Esophagus squamous epithelium (tissue), 5 donors: ENCODE measurements at places on chromosomes 2 and 18. TPM values are rescaled to one million over a fixed set of nuclear protein-coding genes. Genes with fewer than 3 reads are reported as not detected.

Gene CCDC121
- 0.87 TPM for total RNA-seq

Gene AFG3L2
- 57.5 TPM for total RNA-seq

GRCh38 chr2:218035463-218036100, 32.8 kb upstream of the TNS1 start:
- no peak for DNase-seq
- no peak overlapping the region for H3K4me3 ChIP-seq
- H3K4me1 ChIP-seq: peaks cover 48% of the 10 kb centered on the region
- no peaks in the 10 kb centered on the region for H3K36me3 ChIP-seq
- H3K27me3 ChIP-seq: no peaks in the 10 kb centered on the region
- H3K27ac ChIP-seq: no peak overlapping the region

Gene POTEJ
- total RNA-seq: not detected

DNA sequence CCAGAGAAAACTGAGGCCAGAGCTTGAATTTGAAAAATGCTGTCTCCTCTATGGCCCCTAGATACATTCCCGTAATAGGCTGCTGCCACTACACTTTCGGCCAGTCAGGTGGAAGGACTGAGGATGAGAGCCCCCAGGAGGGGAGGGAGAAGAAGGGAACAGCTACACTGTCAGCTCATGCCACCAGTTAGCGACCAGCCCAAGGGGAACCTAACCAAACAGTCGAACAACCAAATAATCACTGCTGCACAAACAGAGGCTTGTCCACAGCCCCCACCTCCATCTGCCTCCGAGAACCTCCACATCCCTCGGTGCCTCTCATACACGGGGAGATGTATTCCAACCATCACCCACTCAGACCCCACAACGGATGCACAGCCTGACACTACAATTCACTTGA, 7.3 kb downstream of the ZNF516 start:
- no peaks in the 10 kb centered on the region for H3K36me3 ChIP-seq
- H3K27me3 ChIP-seq: no peaks in the 10 kb centered on the region
- peaks cover 68% of the 10 kb centered on the region for H3K4me1 ChIP-seq
- no peak for DNase-seq
- H3K4me3 ChIP-seq: peak overlapping the region; percentile 19
- H3K27ac ChIP-seq: peak overlapping the region; percentile 97

DNA sequence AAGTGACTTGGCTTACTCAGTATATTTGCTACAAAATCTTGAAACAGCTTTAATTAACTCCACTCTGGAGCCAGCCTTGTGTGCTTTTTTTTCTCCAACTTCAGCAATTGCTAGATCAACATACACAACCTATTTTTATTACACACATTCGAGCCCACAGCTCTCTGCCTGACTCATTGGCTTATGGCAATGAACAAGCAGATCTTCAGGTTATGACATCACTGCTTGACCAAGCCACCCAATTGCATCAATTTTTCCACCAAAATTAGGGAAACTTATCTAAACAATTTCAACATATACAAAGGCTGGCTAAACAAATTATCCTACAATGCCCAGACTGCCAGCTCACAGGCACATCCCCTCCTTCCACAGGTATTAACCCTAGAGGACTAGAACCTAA, 39.6 kb upstream of the PDK1 start:
- H3K27ac ChIP-seq: no peak overlapping the region
- H3K4me3 ChIP-seq: no peak overlapping the region
- no peak for DNase-seq
- no peaks in the 10 kb centered on the region for H3K4me1 ChIP-seq
- H3K36me3 ChIP-seq: no peaks in the 10 kb centered on the region

- H3K27ac ChIP-seq: no peak overlapping the region
- H3K36me3 ChIP-seq: peaks cover 5% of the 10 kb centered on the region
- no peak for DNase-seq
- H3K4me3 ChIP-seq: no peak overlapping the region
Observed at GRCh38 chr2:74925361-74925786, 33.1 kb upstream of the POLE4 start.

Gene TRIB2
- 42.2 TPM for total RNA-seq

Gene FAM98A
- total RNA-seq: 21.4 TPM

DNA sequence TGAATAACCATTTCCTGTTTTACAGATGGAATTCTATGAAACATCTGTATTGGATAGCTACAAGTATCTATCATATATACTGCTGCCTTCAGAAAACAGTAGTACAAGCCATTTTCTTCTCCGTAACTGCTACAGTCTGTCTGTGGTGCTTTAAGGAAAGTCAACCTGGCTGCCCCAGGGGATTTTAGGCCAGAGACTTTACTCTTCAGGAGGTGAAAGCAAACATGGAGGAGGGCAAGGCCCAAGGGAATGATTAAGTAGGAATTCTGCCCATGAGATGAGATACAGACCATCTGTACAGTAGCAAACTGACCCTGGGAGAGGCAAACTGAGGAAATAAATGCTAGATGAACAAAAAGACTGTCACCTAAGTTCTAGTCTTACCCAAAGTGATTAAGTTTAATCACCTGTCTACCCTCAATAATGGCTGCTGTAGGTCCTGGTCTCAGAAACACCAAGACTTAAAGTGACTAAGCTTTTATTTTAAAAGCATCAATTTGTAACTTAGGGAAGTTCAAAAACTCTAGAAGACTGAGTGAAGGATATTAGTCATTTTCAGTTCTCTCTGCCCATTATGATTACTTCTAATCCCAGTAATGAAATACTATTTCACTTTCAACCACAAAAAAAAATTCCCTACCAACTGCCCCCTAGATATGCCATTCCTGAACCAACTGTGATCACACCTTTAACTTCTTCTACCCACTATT, 14.8 kb downstream of the MBD2 start:
- no peak for DNase-seq
- no peak overlapping the region for H3K4me3 ChIP-seq
- H3K36me3 ChIP-seq: no peaks in the 10 kb centered on the region
- H3K4me1 ChIP-seq: peaks cover 63% of the 10 kb centered on the region
- no peaks in the 10 kb centered on the region for H3K27me3 ChIP-seq

DNA sequence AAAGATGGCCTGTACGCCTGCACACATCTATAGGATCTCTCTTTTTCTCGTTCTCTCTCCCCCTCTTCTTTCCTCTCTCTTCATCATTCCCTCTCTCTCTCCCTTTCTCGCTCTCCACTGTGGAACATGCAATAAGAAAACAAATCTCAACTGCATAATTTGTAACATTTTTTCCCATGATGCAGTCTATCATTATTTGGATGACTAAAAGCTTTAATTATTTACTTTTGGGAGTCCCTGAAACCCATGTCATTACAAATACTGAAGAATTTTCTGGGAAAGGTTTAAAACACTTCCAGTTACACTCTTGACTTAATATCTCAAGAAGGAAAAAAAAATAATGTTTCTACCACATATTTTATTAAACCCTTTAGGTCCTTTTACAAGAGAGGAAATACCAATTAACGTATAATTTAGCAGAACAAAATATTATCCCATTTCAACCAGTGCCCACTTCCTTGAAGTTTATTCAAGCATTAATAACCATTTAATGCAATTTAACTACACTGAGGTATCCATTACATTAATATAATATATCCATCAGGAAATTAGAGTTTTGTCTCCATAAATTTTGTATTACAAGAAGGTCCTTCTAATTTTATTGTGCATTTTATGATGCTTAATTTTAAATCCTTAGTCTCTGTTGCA, 1615.2 kb upstream of the ACVR2A start:
- DNase-seq: no peak

Gene SPATA3
- not detected for total RNA-seq

Gene CNDP1
- not detected for total RNA-seq

Gene FOXI3
- not detected for total RNA-seq

GRCh38 chr2:144481666-144482065, 38.3 kb downstream of the ZEB2 start:
- H3K27me3 ChIP-seq: no peaks in the 10 kb centered on the region
- no peaks in the 10 kb centered on the region for H3K36me3 ChIP-seq
- DNase-seq: no peak
- H3K4me3 ChIP-seq: no peak overlapping the region

DNA sequence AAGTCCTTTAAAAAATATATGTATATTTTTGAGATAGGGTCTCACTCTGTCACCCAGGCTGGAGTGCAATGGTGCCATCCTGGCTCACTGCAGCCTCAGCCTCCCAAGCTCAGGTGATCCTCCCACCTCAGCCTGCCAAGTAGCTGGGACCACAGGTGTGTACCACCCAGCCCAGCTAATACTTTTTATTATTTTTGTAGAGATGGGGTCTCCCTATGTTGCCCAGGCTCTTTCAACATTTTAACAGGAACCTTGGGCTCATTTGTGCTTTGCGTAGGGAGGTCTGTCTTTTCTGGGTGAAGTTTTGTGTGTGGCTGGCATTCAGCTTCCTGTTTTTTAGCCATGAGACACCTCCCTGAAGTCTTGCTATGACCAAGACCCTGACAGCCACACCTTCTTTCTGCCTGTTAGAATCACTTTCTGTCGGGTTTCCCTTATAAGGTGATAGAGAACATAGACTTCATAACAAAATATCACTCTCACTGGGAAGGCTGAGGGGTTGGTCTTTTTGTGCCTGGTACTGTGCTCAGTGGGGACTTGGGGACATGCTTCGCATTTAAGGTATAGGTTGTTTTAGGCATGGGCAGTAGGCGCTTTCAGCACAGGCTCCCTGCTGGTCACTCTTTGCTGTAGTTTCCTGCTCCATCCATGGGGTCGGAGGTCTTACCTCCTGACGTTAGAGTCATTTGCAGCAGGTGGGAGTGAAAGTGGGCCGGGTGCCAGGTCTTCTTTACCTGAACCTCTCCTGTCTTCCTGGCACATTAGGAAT, 3.4 kb downstream of the RAB31 start:
- H3K36me3 ChIP-seq: no peaks in the 10 kb centered on the region
- no peaks in the 10 kb centered on the region for H3K27me3 ChIP-seq
- peaks cover 18% of the 10 kb centered on the region for H3K4me1 ChIP-seq
- H3K4me3 ChIP-seq: no peak overlapping the region

Gene CYP27A1
- 11.2 TPM for total RNA-seq

Gene CD8B2
- total RNA-seq: 0.19 TPM

- H3K27ac ChIP-seq: no peak overlapping the region
- peaks cover 10% of the 10 kb centered on the region for H3K4me1 ChIP-seq
- H3K27me3 ChIP-seq: peaks cover 18% of the 10 kb centered on the region
- H3K4me3 ChIP-seq: no peak overlapping the region
- H3K36me3 ChIP-seq: no peaks in the 10 kb centered on the region
- DNase-seq: no peak
Observed at GRCh38 chr2:72929010-72929409, 11.7 kb downstream of the EMX1 start.

GRCh38 chr2:119308793-119309330, 57.8 kb downstream of the C2orf76 start:
- H3K27me3 ChIP-seq: no peaks in the 10 kb centered on the region
- no peak overlapping the region for H3K27ac ChIP-seq
- no peak overlapping the region for H3K4me3 ChIP-seq
- H3K36me3 ChIP-seq: peaks cover 8% of the 10 kb centered on the region
- DNase-seq: no peak

DNA sequence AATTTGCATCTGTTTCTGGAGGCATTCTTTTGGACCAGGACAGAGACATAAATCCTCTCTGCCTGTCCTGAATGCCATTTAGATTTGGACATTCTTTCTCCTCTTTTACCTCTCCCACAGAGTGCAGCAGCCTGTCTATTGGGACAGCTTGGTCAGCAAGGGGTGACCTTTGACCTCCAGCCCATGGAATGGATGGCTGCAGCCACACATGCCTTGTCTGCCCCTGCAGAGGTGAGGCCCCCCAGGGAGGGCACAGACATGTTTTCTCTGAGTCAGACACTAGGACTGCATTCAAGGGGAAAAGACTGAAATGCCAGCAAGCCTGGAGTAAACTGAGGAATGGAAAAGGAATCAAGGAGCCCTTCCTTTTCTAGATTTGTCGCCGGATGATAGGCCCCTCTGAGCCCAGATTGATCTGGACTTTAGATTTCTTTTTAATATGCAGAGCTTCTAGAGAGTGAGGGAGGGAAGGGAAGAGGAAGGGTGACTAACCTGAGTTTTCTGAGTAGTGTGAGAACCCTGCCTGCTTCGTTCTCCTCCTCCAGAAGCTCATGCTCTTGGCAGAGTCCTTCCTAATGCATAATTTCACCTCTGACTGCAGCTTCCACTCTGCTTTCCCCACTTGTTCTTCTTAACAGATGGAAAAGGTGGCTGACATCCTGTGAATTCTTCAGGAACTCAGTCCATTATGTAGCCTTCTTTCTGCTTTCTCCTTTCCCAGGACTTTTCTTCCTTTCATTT, 16.1 kb upstream of the TTLL4 start:
- H3K4me1 ChIP-seq: no peaks in the 10 kb centered on the region
- no peaks in the 10 kb centered on the region for H3K27me3 ChIP-seq
- H3K4me3 ChIP-seq: no peak overlapping the region

Gene C2orf15
- total RNA-seq: 1.2 TPM

Gene ARHGEF33
- total RNA-seq: 0.04 TPM

GRCh38 chr2:175786471-175787124, 215.5 kb downstream of the LNPK start:
- H3K4me3 ChIP-seq: no peak overlapping the region
- H3K27me3 ChIP-seq: no peaks in the 10 kb centered on the region
- no peak for DNase-seq
- no peak overlapping the region for H3K27ac ChIP-seq

Gene IL36G
- 7.3 TPM for total RNA-seq

DNA sequence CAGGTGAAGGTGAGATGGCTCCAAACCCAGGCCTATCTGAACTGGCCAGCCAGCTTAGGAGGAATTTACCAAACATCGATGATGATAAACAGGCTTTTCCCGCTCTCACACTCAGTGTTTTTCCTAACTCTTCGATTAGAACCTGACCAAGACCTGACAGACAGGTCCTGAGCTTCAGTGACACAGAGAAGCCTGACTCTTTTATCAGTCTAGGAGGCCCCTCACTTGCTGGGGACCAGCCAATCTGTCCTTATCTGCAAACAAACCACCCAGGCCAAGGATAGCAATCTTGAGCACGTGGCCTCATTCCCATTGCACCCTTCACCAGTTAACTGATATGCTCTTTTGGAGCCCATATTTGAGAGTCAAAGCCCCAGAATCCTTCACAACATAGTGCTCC, 1.9 kb upstream of the ITSN2 start:
- no peak overlapping the region for H3K27ac ChIP-seq
- H3K27me3 ChIP-seq: no peaks in the 10 kb centered on the region
- H3K4me3 ChIP-seq: no peak overlapping the region
- peaks cover 73% of the 10 kb centered on the region for H3K4me1 ChIP-seq
- no peaks in the 10 kb centered on the region for H3K36me3 ChIP-seq

DNA sequence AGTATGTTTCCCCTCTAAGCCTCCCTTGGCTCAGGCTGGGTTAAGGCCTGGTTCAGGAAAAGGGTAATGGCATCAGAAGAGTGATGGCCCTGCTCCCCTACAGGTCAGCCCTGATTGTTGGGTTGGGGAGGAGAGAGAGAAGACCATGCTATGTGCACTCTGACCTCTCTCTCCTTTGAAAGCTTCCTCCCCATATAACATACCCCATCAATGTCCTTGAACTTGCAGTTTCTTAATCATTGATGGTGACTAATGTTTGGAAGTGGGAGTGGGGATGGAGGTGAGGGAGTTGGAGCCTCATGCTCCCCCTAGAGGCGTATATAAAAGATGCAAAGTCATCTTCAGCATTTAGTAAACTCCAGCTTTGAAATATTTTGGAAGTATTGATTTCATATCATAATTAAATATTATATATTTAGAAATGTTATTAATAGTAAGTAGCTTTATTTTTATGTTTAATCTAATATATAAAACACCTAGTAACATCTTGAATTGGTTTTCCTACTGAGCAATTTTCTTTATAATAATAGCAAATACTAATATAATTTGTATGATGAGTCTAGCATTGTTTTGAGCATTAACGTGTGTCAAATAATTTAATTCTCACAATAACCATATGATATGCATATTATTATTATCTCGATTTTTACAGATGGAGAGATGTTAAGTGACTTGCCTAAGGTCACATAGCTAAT, 8.8 kb downstream of the PLCL1 start:
- H3K4me3 ChIP-seq: no peak overlapping the region
- DNase-seq: no peak
- no peaks in the 10 kb centered on the region for H3K4me1 ChIP-seq
